ENCODE measurements at places on chromosomes 11 and 22.

DNA sequence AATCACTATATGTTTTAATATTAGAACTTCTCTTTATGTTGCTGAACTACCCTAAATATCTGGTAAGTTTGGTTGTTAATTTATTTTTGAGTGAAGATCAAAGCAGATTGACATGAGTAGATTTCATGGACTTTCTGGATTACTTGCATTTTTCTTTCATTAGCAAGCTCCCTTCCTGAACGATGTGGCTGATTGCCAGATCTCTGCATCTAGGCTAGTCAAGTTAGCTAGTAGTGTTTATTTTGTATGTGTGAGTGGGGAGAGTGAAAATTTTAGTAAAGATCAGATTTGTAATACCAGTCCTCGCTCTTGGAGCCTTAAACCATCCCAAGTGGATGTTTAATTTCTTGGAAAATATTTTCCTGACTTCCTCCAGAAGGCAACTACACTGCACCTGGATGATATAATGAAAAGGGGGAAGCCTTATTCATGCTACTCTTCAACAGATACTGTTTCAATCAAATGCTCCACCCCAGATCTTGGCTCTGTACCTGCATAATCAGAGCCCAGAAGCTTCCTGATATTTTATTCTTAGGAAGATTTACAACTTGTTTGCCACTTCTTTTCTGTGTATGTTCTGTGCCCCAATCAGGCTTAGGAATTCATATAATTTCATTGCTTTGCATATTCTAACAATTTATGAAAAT is 143.2 kb upstream of the GRIA4 start:
- DNase-seq = no peak

GRCh38 chr11:104275992-104276391 is 112.0 kb upstream of the PDGFD start:
- no peak for DNase-seq

DNA sequence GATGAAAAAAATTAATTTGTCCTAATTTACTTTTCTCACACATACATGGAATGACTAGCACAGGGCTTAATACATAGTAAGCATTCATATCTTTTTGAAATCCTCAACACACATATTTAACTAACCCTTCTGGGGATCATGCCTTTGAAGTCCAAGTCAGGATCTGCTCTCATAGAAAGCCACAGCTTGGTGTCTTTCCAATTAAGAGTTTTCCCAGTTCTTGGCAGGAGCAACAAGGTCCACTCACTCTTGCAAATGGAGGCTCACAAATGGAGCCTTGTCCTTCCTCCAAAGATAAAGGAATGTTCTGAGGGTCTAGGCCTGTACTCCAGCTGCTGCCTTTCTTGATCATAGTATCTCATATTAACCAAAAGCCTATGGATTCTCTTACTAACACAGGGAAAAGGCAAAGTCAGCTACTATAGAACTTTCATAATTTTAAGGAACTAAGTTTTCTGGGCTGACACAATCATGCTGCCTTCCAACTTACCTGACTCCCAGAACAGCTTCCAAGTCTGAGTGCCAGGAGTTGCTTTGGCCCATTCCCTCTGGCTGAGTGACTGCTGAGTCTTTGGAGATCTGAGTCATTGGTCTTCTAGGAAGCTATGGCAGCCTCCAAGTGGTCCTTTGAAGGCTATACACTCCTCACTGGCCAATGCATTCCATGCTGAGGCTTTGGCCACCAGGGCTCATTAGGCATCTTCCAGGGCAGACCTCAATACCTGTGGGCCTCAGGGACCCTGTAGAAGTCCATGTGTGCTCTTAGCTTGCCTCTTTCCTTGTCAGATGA is 25.8 kb upstream of the NUCB2 start:
- DNase-seq = no peak

DNA sequence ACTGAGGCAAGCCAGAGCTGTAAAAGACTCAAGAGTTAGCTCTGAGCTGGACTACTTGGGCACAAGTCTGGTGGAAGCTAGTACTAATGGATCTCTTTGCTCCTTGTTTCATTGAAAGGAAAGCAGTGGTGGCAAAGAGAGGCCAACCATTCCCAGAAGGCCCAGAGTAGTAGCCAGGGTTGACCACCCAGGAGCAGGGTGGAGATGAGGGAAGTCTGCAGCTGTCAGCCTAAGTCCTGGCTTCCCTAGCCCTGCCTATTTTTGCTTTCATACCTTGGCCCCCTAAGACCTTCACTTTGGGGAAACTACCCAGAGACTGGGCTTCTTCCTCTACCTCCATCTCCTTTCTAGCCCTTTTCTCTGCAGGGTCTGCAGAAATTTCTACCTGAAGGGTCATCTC is 155.0 kb upstream of the NCAM1 start:
- DNase-seq = no peak

DNA sequence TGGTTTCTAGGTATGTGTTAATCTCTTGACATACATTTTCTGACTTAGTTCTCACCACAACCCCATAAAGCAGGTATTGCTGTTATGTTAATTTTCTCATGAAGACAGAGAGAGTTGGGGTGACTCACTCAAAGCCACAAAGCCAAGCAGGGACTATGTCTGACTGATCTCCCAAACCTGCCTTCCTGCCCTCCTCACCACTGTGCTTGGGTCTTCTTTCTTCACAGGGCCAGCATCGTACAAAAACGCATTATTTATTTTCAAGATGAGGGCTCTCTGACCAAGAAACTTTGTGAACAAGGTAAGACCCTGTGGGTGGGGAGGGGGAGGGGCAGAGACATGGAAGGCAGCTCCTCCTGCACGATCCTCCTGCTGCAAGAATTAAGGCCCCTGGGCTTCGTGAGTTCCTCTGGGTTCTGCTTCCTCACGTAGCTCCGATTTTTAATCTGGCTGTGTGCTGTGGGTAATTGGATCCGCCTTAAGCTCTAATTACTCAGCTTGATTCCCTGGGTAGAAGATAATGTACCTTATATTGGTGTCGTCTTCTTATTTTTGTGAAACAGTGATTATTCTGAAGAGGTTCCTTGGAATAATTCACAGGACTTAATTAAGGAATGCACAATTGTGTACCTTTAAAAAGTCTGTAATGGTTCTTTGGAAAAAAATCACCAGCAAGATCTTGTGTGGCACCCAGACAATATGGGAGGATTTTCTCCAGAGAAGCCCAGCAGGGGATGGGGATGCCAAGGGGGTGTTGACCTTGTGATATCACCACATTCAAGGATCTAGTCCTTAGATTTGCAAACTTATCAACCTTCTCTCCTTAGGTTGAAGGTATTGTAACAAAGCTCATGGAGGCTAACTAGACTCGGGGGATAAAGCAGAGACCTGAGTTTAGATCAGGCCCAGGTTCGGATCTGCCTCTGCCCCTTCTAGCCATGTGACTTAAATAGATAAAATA is 112.9 kb downstream of the SPON1 start:
- DNase-seq = no peak

- DNase-seq = no peak
These were observed 4.6 kb downstream of the TMEM9B start for GRCh38 chr11:8959546-8960166.

DNA sequence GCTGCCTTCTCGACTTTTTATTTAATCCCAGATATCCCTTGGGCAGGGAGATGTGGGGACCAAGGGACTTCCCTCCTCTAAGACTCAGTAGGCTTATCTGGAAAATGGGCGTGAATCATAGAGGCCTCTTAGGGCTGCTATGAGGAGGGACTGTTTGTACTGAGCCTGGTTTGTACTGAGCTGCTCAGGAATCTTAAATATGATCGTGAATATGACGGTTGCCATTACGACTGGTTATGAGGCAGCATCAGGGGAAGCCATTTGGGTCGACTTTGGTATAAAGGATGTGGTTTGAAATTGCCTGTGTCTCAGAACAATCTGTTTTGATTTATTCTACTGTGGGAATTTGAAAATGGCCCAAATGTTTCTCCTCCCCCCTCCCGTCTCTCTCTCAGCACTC is 20.6 kb downstream of the TSPAN18 start:
- DNase-seq = no peak

- no peak for DNase-seq
These were observed 52.4 kb downstream of the MIAT start for GRCh38 chr22:26709617-26710390.

DNA sequence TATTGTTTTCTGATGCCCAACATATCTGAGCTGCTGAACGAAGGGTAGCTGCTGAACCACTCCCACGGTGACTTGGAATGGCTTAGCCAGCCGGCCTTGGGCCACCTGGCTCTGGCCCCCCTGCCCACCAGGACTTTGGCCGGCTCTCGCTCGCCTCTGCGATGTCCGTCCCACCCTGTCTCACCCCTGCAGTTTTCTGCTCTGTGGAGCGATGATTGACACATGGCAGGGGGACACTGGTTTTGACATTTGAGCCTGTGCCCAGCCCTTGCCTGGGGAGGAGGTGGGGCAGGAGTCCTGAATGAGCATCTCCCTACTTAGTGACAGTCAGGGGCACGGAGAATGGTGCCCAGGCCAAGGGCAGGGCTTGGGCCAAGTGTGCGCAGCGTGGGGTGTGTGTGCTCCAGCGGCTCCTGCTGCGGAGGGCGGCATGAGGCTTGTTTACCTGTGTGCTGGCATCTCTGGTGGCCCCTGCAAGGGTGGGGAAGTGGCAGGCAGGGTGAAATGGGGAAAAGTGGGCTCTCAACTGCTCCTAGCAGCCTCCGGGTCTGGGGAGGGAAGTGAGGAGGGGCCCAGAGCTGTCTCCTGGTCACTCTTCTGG is 15.7 kb upstream of the CDKN1C start:
- no peak for DNase-seq

DNA sequence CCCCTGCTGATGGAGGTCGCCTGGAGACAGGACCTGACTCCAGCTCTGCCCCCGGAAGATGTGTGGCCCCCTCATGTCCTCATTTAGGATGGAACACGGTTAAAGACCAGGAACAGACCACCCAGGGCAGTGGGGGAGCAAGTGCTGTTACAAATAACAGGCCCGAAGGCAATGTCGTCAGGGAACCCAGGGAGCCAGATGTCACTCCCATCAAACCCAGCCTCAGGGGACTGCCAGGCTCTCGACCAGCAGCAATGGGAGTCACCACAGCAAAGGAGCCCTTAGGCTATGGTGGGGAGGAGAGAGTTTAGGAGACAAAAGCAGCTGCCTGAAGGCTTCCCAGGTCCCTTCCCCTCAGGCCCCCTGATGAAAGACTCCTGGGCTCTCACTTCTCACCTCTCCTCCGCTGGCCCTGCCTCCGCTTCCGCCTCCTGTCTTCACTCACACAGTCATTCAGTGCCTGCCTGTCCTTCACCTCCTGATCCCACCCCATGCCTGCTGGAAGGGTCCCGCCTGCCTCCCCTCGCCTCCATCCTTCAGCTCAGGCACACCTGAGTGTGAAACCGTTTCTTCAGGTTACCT is 4.4 kb downstream of the RPS19BP1 start:
- no peak for DNase-seq

DNA sequence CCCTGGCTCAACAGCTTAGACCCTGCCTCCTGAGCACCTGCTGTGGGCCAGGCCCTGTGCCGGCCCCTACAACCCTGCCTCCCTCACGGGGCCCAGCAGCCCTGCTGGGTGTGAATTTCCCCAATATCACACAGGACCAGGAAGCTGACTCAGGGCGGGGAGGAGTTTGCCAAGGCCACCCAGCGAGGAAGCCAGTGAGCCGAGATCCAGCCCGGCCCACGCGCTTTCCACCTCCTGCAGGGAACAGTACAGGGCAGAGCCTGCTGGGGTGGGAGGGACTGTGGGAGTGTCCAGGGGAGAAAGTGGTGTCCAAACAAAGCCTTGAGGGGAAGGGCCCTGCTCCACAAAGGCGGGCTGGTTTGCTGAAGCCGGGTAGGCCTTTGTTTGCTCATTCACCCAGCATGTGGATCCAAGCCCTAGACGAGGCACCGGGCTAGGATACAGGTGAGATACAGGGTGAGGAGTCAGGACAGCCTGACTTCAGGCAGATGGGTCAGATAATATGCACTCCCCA is 26.8 kb downstream of the RPL3 start:
- peak; percentile 21 for DNase-seq

DNA sequence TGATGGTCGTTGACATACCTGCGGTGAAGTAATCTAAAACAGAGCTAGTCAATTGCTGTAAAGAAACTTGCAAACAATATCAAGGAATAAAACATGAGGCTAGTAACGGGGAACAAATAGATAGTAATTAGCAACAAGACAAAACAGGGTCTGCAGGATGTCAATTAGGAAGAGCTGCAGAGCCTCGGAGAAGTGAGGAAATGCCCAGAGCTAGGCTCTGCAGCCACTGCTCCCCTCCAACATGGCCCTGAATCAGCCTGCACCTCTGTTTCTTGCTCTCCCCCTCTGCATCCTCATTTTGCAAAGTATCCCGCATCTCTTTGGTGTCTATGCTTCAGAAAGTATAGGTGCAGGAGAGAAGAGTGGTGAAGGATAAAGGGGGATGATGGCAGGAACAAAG is 507.4 kb upstream of the FAT3 start:
- no peak for DNase-seq

Data from anterior cingulate cortex (tissue), 58 donors.